ENCODE measurements at places on chromosomes 7 and 10.
A peak's percentile ranks its signal among the peaks of the same experiment; 100 is the strongest.

DNA sequence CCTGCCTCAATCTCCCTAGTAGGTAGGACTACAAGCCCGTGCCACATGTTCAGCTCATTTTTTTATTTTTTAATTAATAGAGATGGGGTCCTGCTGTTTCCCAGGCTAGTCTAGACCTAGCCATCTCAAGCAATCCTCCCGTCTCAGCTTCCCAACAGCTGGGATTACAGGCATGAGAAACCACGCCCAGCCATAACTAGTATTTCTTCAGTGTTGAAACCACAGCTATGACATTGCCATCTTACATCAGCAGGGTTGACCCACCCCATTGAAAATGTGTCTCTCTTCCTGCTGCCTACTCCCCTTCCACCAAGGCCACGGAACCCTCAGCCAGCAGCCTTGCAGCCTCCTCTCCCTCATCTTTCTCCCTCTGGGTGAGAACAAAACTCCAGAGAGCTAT, 62.1 kb upstream of the ZNF746 start:
- DNase-seq, result no peak

- no peak for DNase-seq
Observed at GRCh38 chr7:151687523-151688235, 168.0 kb upstream of the RHEB start.

- no peak for DNase-seq
Observed at GRCh38 chr10:412109-412508, 276.9 kb downstream of the ZMYND11 start.

DNA sequence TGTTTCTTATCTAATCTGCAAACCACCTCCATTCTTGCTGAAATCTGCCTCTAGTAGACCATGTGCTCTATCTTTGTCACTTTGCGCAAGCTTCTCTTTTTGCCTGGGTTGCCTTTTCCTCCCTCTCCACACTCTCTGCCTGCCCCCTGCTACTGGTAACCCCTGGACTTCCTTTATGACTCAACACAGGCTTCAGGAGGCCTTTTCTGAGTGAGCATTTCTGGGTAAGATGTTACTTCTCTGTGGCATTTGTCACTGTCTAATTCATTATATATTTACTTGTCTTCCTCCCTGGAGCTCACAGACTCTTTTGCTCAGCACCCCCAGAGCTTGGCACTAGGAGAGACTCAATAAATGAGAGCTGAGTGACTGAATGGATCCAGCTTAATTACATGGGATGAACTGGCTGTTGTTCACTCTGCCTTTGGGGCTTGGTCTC, 8.4 kb downstream of the GOLGA7B start:
- DNase-seq, result no peak

- peak; percentile 68 for DNase-seq
Observed at GRCh38 chr10:69629897-69630650, at the start of gene FAM241B. Gene FAM241B, plus strand, starts transcription at chr10:69630247. Its CDS starts 1,497 bp downstream, at chr10:69631744.

DNA sequence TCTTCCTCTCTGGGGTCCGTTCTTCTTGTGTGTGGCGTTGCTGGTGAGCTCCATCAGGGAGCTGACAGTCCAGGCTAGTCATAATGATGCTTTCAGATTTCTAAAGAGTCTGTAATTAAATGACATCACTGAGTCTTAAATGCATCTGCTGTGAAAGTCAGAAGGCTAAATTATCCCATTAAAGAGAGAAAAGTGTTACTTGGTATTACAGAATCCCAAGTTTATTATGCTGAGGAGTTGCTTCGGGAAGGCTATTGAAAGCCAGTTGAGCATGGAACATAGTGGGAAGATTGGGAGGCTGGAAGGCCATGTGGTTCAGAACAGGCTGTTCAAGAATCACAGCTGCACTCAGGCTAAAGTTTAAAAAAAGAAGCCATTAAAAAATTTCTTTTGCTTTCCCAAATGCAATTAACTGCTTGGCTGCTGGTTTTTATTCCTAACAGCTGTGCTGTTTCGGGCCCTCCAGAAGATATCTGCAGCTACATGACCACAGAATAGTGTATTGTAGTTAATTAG, 342.6 kb upstream of the LRGUK start:
- no peak for DNase-seq

GRCh38 chr7:121328508-121329190, at the start of gene WNT16:
Gene WNT16, plus strand, starts transcription at chr7:121329000. Its CDS starts 293 bp downstream, at chr7:121329293.
- DNase-seq, result no peak

DNA sequence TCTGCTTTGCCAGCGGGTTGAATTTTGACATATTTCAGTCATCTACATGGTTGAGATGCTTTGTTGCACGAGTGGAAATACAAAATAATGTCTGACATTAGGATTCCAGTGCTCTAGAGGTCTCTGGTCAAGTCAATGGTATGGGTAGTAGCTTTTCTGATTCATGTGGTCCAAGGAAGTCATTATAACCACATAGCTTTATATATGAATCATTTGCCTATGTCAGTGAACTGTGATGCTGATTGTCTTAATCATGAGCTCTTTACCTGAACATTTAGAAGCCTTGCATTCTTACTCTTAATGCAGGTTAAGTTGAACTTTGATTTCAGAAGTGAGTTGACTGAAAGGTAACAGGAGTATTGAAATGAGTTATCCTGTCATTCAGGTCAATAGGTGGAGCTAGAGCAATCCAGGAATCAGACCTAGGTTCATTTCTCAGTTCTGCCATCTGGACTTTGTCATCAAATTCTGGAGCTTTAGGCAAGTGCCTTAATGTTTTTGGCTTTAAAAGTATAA, 3.3 kb downstream of the MAPK8 start:
- DNase-seq, result no peak

- DNase-seq, result no peak
Observed at GRCh38 chr10:5649746-5650145, 16.6 kb downstream of the ASB13 start.

All from stimulated activated CD8-positive, alpha-beta memory T cell treated with anti-CD3 and anti-CD28 coated beads, Interleukin-15, amount 100 ng/mL, for 24 hours (primary cell).